ENCODE measurements at places on chromosomes 11 and 22. TPM values are rescaled to one million over a fixed set of nuclear protein-coding genes. Genes with fewer than 3 reads are reported as not detected.

The PHLDA2 gene
- not detected for total RNA-seq

The GSTT2B gene
- 3.0 TPM for total RNA-seq

The GP1BB gene
- 1.9 TPM for total RNA-seq

The OR51A7 gene
- not detected for total RNA-seq
